Transverse colon (tissue), 4 donors: ENCODE measurements at places on chromosomes 16 and 17. TPM values are rescaled to one million over a fixed set of nuclear protein-coding genes. Genes with fewer than 3 reads are reported as not detected.

DNA sequence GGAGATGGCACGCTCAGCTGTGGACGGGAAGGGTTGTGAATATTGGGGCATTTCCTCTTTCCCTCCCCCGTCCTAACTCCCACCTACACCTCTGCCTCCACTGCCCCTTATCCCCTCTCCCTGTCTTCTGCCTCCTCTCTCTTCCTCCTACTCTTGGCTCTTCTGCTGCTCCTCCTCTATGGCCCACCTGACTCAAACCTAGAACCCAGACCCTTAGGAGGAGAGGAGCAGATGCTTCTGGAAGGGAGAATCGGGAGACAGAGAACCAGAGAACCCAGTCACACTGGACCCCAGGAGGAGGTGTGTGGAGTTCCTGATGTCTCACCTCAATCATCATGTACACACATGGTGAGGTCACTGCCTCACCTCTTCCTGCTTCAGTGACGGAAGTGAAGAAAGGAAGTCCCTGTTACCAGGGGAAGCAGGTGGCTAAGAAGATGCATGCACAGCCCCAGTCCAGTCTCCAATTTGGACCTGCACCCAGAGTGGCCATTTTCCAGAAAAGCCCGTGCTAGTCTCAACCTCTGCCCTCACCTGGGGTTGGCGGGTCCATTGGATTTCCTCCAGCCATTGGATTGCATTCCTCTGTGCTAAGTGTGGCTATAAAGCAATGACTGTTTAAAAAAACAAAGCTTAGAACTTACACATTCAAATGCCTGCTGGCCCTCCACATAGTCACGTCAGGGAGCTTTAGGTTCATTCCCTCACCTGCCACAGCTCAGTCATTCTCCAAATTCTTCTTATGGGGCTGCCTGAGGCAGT, 4.0 kb downstream of the RNF222 start:
- peak; percentile 52 for DNase-seq

- DNase-seq: no peak
These were observed 13.5 kb upstream of the DHRS13 start for GRCh38 chr17:28916302-28916934.

The ENPP7 gene
- not detected for total RNA-seq

DNA sequence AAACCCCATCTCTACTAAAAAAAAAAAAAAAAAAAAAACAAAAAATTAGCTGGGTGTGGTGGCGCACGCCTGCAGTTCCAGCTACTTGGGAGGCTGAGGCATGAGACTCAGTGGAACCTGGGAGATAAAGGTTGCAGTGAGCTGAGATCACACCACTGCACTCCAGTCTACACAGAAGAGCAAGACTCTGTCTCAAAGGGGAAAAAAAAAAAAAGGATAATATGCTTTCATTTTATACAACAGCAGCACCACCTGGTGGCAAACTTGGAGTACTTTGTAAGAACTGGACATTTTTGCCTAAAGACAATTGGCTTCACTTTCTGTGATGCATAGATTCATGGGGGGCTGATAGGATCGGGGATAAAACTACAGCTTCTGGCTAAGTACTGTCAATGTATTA, 8.5 kb downstream of the CHTF8 start:
- peak; percentile 60 for DNase-seq

- DNase-seq: no peak
These were observed 66.1 kb upstream of the SIAH1 start for GRCh38 chr16:48451323-48451722.

The CCDC78 gene
- 0.40 TPM for total RNA-seq

- no peak for DNase-seq
These were observed 59.8 kb upstream of the SMIM36 start for GRCh38 chr17:55571095-55571494.

GRCh38 chr17:9922012-9922848, 17.2 kb upstream of the RCVRN start:
- DNase-seq: no peak
